Activated T-helper 17 cell treated with anti-CD3 and anti-CD28 coated beads, Interleukin-2, amount 50 U/mL, for 72 hours (primary cell): ENCODE measurements at places on chromosomes 2 and 18.

DNA sequence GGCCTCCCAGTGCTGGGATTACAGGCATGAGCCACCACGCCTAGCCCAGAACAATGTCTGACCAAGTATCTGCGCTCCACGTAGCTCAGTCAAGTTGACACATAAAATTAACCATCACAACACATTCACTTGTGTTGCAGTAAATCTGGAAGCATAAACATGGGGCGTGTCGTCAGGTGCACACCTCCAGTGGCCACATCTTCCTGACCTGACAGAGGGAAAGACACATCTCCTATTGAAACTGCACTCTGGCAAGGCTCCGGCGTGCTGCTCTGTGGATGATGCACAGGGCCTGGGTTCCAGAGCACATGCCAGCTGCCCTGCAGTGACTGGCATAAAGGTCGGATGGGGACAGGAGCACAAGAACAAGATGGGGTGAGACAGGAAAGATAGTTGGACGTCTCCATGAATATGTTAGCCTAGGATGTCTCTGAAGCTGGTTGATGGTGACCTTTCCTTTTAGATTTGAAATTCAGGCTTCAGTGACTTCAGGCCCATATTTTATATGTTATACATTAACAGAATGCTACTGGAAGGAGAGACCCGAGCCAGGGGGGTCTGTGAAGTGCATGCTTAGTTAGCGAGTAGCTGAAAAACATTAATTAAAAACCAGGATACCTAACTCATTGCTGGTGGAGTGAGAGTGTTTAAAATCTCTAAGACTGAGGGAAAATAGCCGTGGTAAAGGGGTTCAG lies 10.9 kb downstream of the IMPA2 start:
- no peak for ATAC-seq
- H3K27me3 ChIP-seq, result no peaks in the 10 kb centered on the region
- H3K27ac ChIP-seq, result no peak overlapping the region
- H3K4me1 ChIP-seq, result no peaks in the 10 kb centered on the region

- no peak overlapping the region for H3K4me3 ChIP-seq
- H3K4me1 ChIP-seq, result no peaks in the 10 kb centered on the region
- no peaks in the 10 kb centered on the region for H3K27me3 ChIP-seq
These were observed 75.2 kb upstream of the CD28 start for GRCh38 chr2:203631068-203631757.

DNA sequence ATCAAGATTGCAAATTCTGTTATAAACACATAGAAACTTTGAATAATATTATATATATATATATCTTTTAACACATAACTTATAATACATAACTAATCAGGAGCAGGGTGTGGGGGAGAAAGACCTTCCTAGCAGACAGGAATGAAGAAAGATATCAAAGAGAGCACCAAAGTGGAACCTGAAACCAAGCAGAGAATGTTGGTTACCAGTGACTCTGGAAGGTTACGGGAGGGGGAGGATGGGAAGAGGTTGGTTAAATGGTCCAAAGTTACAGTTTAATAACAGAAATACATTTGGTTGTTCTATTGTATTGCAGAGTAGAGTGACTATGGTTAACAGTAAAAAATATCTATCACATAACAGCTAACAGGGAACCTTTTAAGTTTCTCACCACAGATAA lies 366.7 kb downstream of the LRRTM4 start:
- no peak for ATAC-seq
- no peaks in the 10 kb centered on the region for H3K27me3 ChIP-seq
- H3K27ac ChIP-seq, result no peak overlapping the region
- H3K4me1 ChIP-seq, result no peaks in the 10 kb centered on the region

- H3K4me1 ChIP-seq, result no peaks in the 10 kb centered on the region
- no peak overlapping the region for H3K4me3 ChIP-seq
- no peaks in the 10 kb centered on the region for H3K27me3 ChIP-seq
- H3K36me3 ChIP-seq, result no peaks in the 10 kb centered on the region
These were observed 91.8 kb upstream of the CRACDL start for GRCh38 chr2:99027856-99028255.

GRCh38 chr2:196980473-196980872 lies 54.0 kb upstream of the PGAP1 start:
- ATAC-seq, result no peak
- peaks cover 8% of the 10 kb centered on the region for H3K36me3 ChIP-seq
- no peak overlapping the region for H3K27ac ChIP-seq

DNA sequence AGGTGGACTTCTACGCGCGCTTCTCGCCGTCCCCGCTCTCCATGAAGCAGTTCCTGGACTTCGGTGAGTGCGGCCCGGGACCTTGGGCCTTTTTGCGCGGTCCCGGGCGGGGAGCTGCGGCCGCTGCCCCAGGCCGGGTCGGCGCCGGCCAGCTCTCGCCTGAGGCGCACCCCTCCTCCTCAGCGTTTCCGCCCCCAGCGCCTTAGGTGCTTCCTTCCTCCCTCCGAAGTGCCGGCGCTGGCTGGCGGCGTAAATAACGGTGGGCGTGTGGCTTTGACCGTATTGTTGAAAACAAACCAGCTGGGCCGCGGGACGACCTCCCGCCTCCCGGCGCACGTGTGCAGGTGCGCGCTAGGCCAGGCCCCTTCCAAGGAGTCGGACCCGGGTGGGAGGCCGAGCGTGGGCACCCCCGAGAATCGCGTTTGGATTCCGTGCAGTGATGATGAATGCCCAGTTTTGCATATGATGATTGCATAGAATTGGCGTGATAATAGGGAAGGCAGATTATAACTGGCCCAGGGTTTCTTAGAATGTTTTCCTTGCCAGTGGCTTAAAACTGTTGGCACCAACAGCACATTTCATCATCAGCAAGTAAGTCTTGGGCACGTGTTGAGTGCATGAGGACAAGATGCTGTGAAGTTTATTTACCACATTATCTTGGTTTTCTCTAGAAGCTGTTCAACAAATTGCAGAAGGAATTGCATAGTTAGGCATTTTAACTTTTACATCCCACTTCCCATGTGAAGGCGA lies 569 bp downstream of the PDK1 start:
- peak overlapping the region; percentile 97 for H3K27ac ChIP-seq
- H3K4me3 ChIP-seq, result peak overlapping the region; percentile 91
- no peaks in the 10 kb centered on the region for H3K27me3 ChIP-seq
- peaks cover 94% of the 10 kb centered on the region for H3K36me3 ChIP-seq
- peak; percentile 67 for ATAC-seq

GRCh38 chr18:79866889-79867574 lies 69.3 kb downstream of the KCNG2 start:
- no peaks in the 10 kb centered on the region for H3K4me1 ChIP-seq
- peak; percentile 12 for ATAC-seq
- no peak overlapping the region for H3K4me3 ChIP-seq
- no peaks in the 10 kb centered on the region for H3K36me3 ChIP-seq
- no peaks in the 10 kb centered on the region for H3K27me3 ChIP-seq

DNA sequence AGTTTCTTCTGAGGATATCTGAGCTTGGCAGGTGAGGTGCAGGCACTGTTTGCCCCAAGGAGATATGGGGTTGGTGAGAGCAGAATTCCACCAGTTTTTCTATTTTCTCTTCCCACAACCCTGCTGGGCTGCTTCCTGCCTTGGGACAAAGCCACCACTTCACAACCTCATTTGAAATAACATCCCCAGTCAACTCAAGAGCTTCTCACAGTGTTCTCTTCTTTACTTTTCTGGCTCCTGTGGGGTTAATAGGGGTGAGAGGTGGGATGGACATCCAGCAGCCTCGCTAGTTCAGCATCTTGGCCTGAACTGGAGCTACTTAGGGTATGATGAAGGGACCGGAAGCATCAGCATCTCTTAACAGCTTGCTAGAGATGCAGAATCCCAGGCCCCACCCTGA lies 106.3 kb downstream of the SLC4A3 start:
- H3K4me3 ChIP-seq, result no peak overlapping the region
- H3K36me3 ChIP-seq, result no peaks in the 10 kb centered on the region
- peaks cover 24% of the 10 kb centered on the region for H3K27me3 ChIP-seq
- H3K27ac ChIP-seq, result no peak overlapping the region
